HT-29 (cell line): ENCODE measurements at places on chromosomes 5 and 9.

DNA sequence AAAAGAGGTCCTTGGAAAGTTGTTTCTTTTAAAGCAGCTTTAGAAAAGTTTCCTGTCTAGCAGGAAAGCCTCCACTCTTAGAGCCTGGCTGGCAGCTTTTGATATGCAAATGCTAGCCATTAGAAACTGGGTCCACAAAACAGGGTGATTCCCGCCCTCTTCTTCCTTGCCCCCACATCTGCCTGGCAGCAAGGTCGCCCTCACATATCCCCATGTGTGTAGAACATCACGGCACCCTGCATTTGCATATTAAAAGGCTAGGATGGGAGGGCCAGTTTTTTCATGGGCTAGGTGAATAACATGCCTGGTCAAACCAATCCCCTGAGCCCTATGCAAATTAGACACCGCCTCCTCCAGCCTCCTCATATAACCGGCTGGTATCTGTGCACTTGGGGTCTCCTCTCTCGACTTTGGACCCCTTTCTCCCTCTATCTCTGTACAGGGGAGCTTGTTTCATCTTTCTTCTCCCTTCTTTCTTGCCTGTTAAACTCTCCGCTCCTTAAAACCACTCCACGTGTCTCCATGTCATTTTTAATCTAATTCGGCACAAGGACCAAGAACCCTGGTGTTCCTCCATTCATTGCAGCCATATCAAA lies 426.8 kb upstream of the CTNND2 start:
- DNase-seq = no peak

- no peak for DNase-seq
Observed at GRCh38 chr5:170484459-170484831, 19.4 kb upstream of the KCNIP1 start.

DNA sequence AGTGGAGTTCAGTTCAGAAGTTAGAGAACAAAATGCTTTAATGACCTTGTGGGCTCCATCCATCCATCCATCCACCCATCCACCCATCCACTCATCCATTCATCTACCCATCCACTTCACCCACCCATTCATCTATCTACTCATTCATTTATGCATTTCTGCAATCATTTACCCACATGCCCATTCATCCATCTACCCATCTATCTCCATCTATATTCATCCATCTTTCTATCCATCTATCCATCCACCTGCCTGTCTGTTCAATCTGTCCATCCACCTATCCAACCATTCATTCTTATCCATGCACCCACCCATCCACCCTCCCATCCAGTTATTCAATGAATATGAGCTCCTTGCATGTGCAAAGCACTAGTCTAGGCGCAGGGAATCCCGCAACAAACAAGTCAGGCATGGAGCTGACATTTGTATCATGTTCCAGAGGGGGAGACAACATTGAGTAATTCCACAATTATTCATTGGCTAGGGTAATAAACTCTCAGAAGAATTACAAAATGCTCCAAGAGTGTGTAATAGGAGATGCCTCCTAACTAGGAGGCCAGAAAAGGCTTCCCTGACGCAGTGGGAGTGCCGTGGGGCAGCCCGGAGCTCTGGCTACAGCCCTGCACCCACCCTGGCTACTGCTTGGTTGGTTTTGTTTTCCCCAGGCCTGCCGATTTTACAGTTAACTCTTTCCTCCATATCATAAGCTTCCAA lies 211.2 kb downstream of the NXNL2 start:
- no peak for DNase-seq

- no peak for DNase-seq
Observed at GRCh38 chr9:134329576-134329855, 3.3 kb downstream of the RXRA start.

DNA sequence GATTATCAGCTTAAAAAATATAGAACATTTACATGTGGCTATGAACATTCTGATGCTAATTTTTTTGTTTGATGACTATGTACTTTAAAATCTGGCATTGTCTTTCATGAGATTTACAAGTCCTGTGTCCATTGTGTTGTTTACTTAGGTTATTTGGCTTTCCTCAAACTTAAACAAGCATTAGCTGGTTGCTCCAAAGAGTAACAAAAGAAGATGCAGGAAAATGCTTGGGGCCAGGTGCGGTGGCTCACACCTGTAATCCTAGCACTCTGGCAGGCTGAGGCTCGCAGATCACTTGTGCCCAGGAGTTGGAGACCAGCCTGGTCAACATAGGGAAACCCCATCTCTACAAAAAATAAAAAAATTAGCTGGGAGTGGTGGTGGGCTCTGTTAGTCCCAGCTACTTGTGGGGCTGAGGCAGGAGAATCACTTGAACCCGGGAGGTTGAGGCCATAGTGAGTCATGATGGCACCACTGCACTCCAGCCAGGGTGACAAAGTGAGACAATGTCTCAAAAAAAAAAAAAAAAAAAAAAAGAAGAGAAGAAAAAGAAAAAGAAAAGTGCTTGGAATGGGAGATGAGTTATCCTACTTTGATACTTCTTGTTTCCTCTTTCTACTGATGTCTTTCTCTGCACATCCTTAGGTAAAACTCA lies 39.7 kb downstream of the PAM start:
- no peak for DNase-seq

DNA sequence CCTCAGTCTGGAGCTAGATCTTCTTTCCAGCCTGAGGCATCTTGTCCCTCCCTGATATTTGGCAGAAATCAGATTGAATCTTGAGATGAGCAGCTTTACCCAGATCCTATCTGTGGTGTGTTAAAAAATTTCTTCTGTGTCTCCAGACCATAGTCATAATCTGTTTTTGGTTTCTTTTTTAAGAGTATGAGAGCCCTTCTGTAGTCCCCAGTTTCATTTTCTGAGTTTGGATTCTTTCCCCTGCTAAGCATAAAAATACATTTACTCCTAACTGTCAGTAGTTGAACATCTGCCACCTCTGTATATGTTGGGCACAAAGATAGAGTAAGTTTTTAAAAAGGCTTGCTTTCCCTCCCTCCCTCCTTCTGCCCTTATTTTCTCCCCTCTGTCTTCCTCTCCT lies 137.7 kb downstream of the CNTLN start:
- DNase-seq = no peak

DNA sequence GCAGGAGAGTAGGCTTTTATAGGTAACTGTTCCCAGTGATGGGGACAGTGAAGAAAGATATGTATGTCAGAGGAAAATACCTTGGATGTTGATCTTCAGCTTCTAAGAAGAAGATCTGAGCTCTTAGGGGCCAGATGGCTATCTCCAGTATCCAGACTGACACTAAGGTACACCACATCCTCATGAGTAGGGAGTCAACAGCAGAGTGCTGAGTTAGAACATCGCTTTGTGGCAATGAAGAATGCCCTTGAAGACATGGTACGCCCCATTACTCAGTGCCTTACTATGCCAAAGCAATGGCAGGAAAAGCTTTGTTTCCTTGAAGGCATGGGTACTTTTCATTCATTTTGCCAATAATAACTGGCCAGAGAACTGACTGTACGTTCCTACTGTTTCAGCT lies 263.7 kb downstream of the CEMIP2 start:
- DNase-seq = no peak

DNA sequence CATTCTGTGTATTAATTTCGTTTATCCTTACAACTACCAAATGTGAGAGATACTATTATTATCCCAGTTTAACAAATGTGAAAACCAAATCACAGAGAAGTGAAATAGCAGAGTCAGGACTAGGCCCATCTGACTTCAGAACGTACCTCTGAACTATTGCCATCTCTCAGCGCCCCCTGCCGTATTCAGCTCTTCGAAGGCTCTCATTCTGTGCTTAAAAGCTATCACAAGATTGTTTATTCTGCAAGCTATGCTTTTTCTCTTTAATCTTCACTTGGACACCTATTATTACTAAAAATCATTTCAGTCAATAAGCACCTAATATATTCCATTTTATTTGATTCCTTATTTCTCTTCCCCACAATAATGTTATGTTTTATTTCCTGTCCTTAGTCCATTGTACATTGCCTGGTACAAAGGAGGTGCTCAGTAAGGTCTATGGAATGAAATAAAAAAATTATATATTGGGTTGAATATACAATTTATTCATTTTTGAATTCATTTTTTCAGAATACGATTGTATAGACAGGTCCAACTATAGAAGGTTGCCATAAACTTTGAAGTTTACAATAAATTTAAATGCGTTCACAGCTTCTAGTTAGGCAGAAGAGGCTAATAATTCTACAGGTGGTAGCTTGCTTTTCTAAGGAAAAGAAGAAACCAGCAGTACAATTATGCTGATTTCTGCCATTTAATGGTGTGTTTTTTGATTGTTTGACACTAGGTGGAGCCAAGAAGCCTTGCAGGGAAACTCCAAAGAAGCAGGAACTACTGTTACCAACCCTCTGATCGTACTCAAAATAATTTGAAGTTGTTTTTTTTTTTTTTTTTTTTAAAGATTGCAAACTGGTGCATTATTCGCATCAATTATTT lies 202.2 kb upstream of the DMRTA1 start:
- DNase-seq = peak; percentile 79

GRCh38 chr5:9071074-9071473 lies 474.8 kb downstream of the SEMA5A start:
- no peak for DNase-seq

- DNase-seq = no peak
Observed at GRCh38 chr5:172686539-172687390, 45.7 kb downstream of the NEURL1B start.

GRCh38 chr9:34997379-34997781 lies 7.8 kb downstream of the DNAJB5 start:
- DNase-seq = no peak

DNA sequence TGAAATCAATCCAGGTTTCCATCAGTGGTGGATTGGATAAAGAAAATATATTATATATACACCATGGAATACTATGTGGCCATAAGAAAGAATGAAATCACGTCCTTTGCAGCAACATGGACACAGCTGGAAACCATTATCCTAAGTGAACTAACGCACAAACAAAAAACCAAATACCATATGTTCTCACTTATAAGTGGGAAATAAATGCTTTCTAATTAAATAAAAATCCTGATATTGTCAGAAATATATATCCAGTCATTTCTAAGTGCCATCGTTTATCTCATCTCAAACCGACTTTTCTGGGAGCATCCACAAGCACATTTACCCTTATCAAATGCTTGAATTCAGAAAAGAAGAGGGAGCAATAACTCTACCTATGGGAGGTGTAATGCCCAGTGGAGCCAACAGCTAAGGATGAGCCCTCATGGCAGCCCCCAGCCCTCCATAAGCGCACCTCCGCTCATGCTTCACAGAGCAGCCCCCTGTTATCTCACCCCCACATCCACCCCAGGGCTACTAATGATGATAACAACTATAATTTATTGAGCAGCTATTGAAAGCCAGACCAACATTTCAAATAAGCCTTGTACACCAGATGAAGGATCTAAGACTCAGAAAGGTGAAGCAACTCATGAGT lies 101.7 kb upstream of the SPOCK1 start:
- no peak for DNase-seq

DNA sequence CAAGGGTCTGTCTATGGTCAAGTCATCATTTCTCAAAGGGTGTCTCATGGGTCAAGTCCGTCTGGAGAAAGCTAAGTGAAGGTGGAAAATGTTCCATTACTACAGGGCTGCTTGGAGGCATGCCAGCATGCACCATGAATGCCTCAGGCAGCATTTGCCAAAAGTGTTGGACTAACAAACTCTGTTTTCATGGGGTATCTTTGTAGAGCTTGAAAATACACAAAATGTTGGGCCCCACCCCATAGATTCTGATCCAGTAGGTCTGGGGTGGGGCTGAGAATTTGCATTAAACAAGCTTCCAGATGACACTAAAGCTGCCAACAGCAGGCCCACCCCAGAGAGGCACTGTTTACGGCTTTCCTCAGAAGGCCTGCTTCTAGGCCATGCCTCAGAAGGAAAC lies 75.0 kb upstream of the FRRS1L start:
- no peak for DNase-seq

DNA sequence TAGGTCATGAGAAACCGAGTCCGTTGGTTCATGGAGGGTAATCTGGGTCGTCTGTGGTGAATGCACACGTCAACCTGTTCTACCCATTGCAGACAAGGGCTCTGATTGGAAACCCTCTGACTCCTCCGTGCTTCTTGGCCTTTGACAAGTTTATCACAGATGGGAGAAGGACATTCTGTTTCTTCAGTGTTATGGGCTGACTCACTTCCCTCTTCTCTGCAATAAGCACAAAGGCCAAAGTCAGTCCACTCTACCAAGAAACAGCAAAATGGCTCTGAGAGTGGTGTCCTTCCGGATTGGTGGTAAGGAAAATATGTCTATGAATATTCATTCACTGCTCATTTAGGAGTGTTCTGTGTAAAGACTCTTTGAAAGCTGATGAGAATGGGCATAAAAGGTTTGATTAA lies 89.3 kb downstream of the FEM1C start:
- no peak for DNase-seq

GRCh38 chr9:84054341-84055010 lies 73.9 kb downstream of the RMI1 start:
- DNase-seq = no peak

GRCh38 chr5:15252331-15252730 lies 247.6 kb upstream of the FBXL7 start:
- DNase-seq = no peak

DNA sequence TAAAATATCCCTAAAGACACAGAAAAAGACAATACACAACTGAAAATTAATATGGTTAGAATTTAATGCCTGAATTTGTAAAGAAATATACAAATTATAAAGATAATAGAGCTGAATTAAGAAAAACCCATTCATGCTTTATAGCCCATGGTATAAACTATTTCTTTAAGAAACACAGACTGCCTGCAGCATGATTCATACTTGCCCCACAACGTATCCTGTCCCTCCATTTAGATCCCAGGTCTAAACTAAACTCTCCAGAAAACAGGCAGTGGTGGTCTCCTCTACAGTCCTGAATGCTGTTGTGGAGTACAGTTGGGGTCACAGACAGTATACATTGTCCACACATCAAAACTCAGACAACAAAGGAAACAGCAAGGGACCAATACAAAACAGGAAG lies 24.8 kb downstream of the IL6ST start:
- no peak for DNase-seq

DNA sequence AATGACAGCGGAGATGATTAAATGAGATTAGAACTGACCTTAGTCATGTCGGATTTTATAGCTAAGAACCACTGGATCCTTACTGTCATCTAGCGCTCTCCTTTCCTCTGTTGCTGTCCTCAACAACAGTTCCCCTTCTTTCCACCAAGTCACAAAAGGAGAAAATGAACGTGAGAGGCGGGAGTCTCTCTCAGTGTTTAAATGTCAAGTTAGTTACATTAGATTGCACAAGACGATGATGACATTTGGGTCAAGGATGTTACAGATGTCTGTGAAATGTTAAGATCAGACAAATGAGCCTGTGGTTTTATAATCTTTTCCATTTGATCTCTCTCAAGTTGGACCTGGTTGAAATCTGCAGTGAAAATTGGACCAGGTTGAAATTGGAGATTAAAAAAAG lies 53.5 kb downstream of the FBXO38 start:
- no peak for DNase-seq
